Activated naive CD8-positive, alpha-beta T cell treated with anti-CD3 and anti-CD28 coated beads for 36 hours (primary cell): ENCODE measurements at places on chromosomes 16 and 17. TPM values are rescaled to one million over a fixed set of nuclear protein-coding genes. Genes with fewer than 3 reads are reported as not detected.

Gene SDR42E1
- 11.4 TPM for total RNA-seq

Gene HEXIM1
- 36.0 TPM for total RNA-seq

Gene EVPL
- 2.5 TPM for total RNA-seq

Gene DUSP3
- 22.3 TPM for total RNA-seq

Gene ATXN1L
- total RNA-seq, result 13.4 TPM

Gene TMEM88
- 4.8 TPM for total RNA-seq

Gene PRSS33
- 0.40 TPM for total RNA-seq

Gene TPSD1
- total RNA-seq, result not detected

Gene SDF2
- total RNA-seq, result 37.2 TPM

Gene KRTAP2-2
- not detected for total RNA-seq

Gene ACAP1
- total RNA-seq, result 235 TPM

Gene VASN
- 0.08 TPM for total RNA-seq

Gene REXO5
- 14.8 TPM for total RNA-seq

Gene FLYWCH1
- 24.3 TPM for total RNA-seq

Gene GRIN2C
- not detected for total RNA-seq

Gene SRCIN1
- 0.37 TPM for total RNA-seq

Gene RPGRIP1L
- total RNA-seq, result 8.4 TPM

Gene TMEM100
- not detected for total RNA-seq

Gene ERN2
- total RNA-seq, result not detected

Gene PIPOX
- 1.3 TPM for total RNA-seq

Gene HCRT
- not detected for total RNA-seq

Gene SLC5A11
- 0.10 TPM for total RNA-seq

Gene ASGR1
- 4.4 TPM for total RNA-seq
